ENCODE measurements at places on chromosomes 12 and 14.
A peak's percentile ranks its signal among the peaks of the same experiment; 100 is the strongest.

DNA sequence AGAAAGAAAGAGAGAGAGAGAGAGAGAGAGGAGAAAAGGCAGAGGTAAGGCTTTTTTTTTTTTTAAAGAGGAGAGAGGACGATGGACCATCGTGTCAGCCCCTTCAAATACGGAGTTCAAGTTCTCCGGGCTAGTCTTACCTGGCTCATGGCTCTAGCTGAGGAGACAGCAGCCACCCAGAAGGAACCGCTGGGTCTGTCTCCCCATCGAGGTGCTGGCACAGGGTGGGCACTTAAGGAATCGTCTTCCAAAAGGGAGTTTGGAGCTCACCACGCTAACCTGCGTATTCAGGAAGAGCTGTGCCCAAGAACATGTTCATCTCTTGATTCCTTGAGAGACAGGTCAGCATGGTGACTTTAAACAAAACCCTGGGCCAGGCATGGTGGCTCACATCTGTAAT is 102.7 kb downstream of the SETD3 start:
- DNase-seq = no peak

DNA sequence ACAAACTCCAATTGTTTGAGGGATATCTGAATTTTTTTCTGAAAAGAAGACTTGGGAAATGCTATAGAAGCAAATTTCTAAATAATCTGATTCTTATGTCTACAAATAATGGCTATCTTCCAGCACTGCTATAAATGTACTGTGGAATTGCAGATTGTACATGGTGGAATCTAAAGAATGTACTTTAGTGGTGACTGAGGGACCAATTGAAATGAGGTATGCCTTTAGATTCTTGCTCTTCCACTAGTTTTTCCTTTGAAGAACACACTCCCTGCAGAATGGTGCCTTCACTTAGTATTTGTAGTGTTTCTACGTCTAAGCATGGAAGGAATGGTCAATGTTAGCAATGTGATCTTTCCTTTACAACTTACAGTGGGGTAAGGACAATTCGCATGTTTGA is 11.7 kb upstream of the PRB4 start:
- peak; percentile 2 for DNase-seq

- DNase-seq = no peak
Observed at GRCh38 chr12:55982319-55982936, 8.6 kb downstream of the RAB5B start.

DNA sequence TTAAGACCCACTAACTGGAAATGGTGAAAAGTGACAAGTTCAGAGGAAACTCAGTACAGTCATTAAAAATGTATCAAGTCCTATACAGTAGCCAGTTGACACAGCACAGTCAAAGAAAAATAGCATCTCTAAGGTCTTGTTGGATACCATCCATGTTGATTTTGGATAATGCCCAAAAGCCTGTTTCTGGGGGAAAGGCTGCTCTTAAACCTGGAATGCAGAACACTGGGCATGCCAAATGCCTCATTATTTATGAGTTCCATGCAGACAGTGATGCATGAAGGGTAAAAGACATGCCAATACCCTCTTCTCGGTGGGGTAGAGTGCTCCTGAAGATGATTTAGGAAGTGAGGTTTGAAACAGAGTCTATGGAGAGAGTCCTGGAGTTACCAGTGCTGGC is 29.6 kb downstream of the KCNK13 start:
- no peak for DNase-seq

GRCh38 chr12:92028441-92028709 is 117.3 kb downstream of the BTG1 start:
- no peak for DNase-seq

GRCh38 chr12:115062741-115063140 is 378.8 kb upstream of the TBX3 start:
- DNase-seq = no peak

DNA sequence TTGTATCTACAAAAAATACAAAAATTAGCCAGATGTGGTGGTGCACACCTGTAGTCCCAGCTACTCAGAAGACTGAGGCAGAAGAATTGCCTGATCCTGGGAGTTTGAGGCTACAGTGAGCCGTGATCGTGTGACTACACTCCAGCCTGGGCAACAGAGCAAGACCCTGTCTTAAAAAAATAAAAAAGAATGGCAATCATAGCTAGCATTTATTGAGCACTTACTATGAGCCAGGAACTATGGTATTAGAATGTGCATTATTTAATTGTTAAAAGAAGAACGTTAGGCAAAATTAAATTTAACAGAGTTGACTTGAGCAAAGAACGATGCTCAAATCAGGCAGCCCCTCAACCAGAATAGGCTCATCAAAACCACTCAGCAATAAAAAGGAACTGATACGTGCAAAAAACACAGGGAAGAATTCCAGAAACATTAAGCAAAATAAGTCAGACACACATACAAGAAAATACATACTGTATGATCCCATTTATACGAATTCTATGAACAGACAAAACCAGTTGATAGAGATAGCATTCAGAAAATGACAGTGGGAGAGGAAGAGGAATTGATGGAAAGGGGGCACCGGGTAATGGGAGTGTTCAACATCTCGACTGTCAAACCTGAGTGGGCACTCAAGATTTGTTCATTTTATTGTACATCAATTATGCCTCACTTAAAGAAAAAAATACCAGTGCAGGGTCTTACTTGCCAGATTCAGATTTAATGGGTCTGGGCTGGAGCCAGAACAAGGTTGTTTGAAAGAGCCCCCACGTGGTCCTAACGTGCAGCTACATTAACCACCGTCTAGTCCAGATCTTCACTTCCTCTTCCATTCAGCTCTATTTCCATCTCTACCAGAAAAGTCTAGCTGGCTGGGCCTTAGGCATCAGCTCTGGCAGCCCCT is 8.0 kb downstream of the SCNN1A start:
- no peak for DNase-seq

GRCh38 chr12:24688601-24689000 is 260.3 kb downstream of the BCAT1 start:
- DNase-seq = no peak

GRCh38 chr12:70785896-70786295 is 134.6 kb downstream of the PTPRR start:
- DNase-seq = no peak

GRCh38 chr14:57634335-57634734 is 140.7 kb upstream of the CCDC198 start:
- DNase-seq = no peak

- DNase-seq = no peak
Observed at GRCh38 chr12:47223031-47223847, 143.5 kb upstream of the AMIGO2 start.

- DNase-seq = no peak
Observed at GRCh38 chr12:32688786-32689185, 9.7 kb downstream of the DNM1L start.

- DNase-seq = no peak
Observed at GRCh38 chr12:32585680-32586079, 93.4 kb upstream of the DNM1L start.

GRCh38 chr12:112936264-112936663 is 2.0 kb upstream of the OAS3 start:
- no peak for DNase-seq

Data from HS-5 (cell line).